Type B pancreatic cell (in vitro differentiated cells): ENCODE measurements at places on chromosomes 4 and X.

GRCh38 chr4:86661006-86661405 is 66.9 kb downstream of the PTPN13 start:
- DNase-seq: no peak

- no peak for DNase-seq
These were observed 264.6 kb downstream of the SPRY1 start for GRCh38 chr4:123661080-123661737.

DNA sequence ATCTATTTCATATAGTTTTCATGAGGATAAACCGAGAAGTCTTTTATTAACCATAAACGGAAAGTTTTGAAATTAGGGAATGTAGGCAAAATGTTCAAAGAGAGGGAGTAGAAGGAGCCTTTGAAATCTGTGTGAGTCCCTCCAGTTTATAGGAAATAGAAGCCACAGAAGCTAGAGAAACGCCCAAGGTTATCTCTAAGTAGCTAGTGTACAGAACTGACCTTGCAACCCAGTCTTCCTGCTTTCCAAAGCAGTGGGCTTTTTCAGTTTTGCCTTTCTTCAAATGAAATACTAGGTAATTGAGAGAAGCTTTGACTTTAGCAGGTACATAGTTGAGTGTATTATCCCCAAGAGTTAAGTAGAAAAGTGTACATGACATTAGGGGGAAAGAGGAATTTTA is 39.4 kb downstream of the STIM2 start:
- no peak for DNase-seq

DNA sequence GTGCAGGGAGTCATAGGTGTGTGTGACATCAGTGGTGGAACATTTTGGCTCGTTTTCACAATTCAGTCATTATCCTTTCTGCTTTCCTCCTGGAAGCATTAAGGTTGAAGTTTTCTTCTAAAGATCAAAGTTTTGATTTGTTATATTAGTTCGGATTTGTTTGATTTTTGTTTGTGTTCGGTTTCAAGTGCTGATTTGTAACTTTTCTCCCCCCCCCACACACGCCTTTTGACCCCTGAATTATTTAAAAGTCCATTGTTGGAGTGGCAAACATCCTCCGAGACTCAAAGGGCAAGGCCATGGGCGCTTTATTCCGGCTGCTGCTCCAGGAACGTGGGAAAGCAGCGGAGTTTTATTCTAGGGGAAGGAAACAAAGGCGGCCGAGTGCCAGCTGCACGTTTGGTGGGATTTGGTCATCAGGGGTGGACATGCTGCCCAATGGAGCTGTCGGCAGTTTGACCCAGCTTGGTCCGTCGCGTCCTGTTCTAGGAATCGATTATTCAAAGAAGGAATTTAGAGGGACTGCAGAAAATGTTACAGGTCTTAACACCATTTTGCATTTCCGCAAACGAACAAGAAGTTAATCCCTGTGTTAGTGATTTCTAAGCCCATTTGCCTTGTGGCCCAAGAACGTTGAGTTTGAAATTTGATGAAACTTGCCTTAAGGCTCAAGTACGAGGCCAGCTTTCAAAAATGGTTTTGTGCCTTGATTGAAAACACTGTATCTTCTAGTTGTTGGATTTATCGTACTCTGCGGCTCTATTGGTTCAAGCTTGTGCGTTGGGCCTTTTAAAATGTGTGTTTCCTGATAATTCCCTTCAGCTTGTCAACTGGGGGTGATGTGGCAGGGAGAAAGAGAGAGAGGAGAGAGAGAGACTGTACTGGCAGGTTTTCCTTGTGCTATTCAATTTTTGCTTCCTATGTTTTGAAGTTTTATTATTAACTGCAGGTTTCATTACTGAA is 565 bp upstream of the ZNF41 start:
- no peak for DNase-seq

GRCh38 chrX:47091149-47091775 is 13.0 kb downstream of the RGN start:
- no peak for DNase-seq

DNA sequence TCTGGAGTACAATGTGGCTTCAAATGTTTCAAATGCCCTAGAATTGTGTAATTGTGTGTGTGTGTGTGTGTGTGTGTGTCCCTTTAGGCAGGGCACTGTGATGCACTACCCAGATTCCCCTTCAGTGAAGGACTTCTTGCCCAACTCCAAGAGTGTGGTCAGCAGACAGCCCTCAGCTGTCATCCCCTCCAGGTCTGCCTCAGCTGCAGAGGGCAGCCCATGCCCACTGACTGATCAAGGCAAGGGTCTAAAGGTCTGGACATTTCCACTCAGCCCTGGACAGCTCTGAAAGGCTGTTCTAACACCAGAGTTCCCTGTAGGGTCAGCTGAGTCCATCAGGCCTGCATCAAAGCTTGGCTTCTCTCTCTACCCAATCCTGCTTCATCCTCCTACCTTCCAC is 83.9 kb upstream of the USP9X start:
- no peak for DNase-seq

DNA sequence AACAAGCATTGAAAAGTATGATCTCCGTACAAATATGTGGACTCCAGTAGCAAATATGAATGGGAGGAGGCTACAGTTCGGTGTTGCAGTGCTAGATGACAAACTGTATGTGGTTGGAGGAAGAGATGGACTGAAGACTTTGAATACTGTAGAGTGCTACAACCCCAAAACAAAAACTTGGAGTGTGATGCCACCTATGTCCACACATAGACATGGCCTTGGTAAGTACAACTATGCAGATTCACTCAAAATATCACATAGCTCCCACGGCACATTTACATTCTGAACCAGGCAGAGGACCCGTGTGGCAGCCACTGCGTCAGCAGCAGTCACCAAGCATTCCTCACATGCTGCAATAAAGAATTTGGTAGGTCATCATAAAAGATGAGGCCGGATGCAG is 41.3 kb downstream of the KLHL5 start:
- no peak for DNase-seq

DNA sequence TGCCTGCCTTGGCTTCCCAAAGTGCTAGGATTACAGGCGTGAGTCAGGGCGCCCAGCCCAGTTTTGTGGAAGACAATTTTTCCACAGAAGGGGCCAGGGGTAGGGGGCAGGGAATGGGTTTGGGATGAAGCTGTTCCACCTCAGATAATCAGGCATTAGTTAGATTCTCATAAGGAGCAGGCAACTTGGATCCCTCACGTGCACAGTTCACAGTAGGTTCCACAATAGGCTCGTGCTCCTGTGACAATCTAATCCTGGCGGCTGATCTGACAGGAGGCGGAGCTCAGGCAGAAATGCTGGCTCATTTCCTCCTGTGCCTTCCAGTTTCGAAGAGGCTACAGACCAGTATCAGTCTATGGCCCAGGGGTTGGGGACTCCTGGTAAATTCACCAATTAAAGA is 491.6 kb upstream of the AADAT start:
- DNase-seq: no peak

GRCh38 chrX:63101879-63102620 is 249.1 kb downstream of the SPIN4 start:
- DNase-seq: no peak

- no peak for DNase-seq
These were observed 889.7 kb downstream of the PDHA2 start for GRCh38 chr4:96729641-96730040.

DNA sequence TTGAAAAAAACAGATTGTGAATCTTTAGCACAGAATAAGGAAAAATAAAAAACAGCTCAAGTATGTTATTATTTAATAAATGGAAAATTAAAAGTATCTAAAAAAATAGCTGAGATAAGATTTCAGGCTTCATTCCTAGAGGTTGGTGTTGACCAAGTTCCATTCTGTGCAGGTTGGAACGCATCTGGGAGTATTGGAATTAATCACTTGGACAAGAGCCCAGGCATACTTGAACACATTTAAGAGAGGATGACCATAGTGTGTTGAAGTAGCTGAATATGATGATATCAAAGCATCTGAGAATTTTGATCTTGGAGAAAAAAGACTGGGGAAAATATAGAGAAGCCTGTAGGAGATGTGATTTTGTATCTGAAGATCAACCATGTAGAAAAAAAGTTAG is 54.6 kb upstream of the VCX start:
- DNase-seq: no peak

DNA sequence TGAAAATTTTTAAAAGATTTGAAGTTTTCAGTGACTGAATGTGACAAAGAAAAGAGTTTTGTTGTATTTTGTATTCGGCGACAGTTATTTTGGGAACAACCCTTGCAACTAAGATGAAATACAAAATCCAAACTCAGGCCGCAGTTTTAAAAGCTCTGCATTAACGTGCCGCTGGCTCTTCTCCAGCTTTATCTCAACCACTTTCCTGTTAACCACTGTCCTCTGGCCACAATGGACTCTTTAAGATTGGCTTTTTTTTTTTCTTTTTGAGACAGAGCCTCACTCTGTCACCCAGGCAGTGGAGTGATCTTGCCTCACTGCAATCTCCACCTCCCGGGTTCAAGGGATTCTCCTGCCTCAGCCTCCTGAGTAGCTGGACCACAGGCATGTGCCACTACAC is 22.1 kb upstream of the AMTN start:
- no peak for DNase-seq

- peak; percentile 75 for DNase-seq
These were observed 877 bp upstream of the SLC16A2 start for GRCh38 chrX:74420196-74421035.

- no peak for DNase-seq
These were observed 155.8 kb downstream of the FAM47B start for GRCh38 chrX:35098419-35098818.

- DNase-seq: no peak
These were observed 58.6 kb downstream of the C4orf46 start for GRCh38 chr4:158613046-158613445.

GRCh38 chrX:39150621-39151020 is 349.4 kb downstream of the MID1IP1 start:
- DNase-seq: no peak

DNA sequence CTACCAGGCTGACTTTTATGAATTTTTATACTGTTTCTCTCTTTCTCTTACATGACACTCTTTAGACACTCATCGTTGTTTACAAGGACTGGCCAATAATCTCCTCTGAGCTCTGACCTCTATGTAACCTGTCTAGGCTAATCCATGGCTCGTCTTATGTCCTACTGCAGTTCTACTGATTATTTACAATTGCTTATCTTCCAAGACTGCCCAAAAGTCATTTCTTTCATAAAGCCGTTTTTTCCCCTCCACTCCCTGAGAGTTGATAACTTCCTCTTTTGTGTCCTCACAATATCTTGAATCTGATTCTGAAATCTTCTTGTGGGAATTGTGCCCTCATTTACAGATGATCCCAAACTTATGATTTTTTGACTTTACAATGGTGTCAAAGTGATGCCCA is 18.3 kb upstream of the SNCA start:
- DNase-seq: no peak

DNA sequence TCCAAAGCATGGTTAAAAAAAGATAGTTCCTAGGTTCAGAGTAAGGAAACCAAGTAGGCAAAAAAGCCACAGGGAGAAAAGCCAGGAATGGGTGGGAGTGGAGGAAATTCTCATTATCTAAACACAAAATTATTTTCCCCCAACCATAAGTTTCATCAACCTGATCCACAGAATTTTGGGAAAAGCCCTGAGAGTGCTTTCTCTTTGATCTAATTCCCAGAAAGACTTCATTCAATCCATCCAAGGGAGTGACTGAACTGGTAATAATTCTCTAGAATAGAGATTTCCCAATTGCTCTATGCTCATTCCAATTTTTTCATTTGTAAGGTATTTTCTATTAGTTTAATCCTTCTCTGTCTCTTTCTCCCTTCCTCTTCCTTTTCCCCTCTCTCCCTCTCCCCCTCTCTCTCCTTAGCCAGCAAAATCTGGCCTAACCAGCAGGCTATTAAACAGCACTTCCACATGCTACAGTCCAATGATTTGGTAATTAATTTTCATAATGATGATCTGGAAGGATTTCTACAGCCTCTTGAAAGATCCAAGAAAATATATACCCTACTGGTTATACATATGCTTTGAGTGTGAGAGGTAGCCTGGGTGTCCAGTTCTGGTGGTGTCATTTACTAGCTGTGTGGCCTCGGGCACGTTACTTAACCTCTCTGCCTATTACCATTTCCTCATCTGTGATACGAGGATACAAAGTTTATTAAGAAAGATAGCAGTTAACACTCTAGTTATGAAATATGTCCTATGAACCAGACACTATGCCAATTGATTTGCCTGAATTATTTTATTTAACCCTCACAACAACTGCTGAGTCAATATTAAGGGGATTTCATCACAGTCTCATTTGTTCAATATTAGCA is 251.5 kb upstream of the RASGEF1B start:
- DNase-seq: no peak

GRCh38 chrX:38839277-38839676 is 38.0 kb downstream of the MID1IP1 start:
- DNase-seq: no peak

GRCh38 chr4:111178231-111178630 is 555.4 kb upstream of the PITX2 start:
- DNase-seq: no peak

GRCh38 chrX:54496517-54496852 is 451 bp upstream of the FGD1 start:
- no peak for DNase-seq

GRCh38 chr4:74217365-74217764 is 59.4 kb downstream of the MTHFD2L start:
- no peak for DNase-seq

GRCh38 chrX:24294619-24295018 is 19.2 kb downstream of the SUPT20HL2 start:
- DNase-seq: no peak

- DNase-seq: no peak
These were observed 1178.9 kb upstream of the DIAPH2 start for GRCh38 chrX:95505721-95506120.

DNA sequence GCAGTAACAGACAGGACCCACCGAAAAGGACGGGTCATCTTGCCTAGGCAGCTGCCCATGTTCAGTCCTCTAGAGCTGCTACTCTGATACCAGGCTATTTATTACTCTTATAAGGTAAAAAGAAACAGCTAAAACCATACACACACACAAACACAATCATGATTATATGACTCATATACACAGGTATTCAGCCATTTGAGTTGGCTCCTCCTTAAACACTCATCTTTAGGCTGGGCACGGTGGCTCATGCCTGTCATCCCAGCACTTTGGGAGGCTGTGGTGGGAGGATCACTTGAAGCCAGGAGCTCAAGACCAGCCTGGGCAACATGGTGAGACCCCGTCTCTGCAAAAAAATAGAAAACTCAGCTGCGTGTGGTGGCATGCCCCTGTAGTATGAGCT is 76.6 kb downstream of the F11 start:
- no peak for DNase-seq

GRCh38 chrX:152155766-152156310 is 17.5 kb upstream of the MAGEA10 start:
- DNase-seq: no peak

- DNase-seq: no peak
These were observed 54.3 kb upstream of the TET2 start for GRCh38 chr4:105092356-105092755.
